Natural killer cell treated with Interleukin-12 subunit alpha and Interleukin-12 subunit beta and Interleukin-15 and Interleukin-18, amount 100 ng/mL, for 72 hours (primary cell): ENCODE measurements at places on chromosomes 4 and X. TPM values are rescaled to one million over a fixed set of nuclear protein-coding genes. Genes with fewer than 3 reads are reported as not detected.

RNF175 gene
- total RNA-seq: not detected

DNA sequence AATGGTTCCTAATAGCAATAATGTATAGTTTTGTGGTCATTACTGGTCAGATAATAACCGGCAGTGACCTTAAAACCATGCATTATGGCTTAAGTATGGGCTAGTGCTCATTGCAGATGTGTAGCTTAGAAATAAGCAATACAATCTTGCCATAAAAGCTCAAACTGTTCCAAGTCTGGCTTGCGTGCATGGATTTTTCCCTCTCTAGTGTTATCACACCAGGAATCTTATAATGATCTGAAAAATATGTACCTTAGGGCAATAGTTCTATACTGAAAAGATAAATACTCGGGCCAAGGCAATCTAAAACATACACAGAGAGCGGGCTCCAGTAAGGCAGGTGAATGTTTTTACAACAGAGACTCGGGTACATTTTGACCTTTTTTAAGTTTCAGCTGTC lies 157.8 kb downstream of the DHX15 start:
- no peaks in the 10 kb centered on the region for H3K36me3 ChIP-seq
- no peak overlapping the region for H3K27ac ChIP-seq
- no peak overlapping the region for H3K4me3 ChIP-seq
- peaks cover 8% of the 10 kb centered on the region for H3K27me3 ChIP-seq

GRCh38 chr4:184669251-184669650 lies 19.7 kb downstream of the PRIMPOL start:
- peak overlapping the region; percentile 91 for H3K4me3 ChIP-seq
- peaks cover 12% of the 10 kb centered on the region for H3K36me3 ChIP-seq
- H3K27me3 ChIP-seq: no peaks in the 10 kb centered on the region
- no peak for DNase-seq

DNA sequence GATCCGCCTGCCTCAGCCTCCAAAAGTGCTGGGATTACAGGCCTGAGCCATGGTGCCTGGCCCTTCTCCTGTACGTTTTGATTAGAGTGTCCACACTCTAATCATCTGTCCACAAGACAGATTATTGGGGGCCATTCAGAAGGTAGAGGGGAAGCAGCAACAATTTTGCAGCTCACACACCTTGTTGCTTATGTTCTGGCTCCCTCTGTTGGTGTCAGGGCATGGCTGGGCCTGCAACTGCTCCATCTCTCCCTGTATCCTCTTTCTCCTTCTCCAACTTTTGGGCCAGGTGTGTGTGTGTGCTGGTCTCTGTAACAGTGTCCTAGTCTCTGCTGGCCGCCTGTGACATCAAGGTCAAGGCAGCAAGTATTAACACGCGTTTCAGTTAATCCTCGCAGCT lies 125.5 kb upstream of the MBNL3 start:
- no peaks in the 10 kb centered on the region for H3K4me1 ChIP-seq
- no peak for DNase-seq
- no peak overlapping the region for H3K27ac ChIP-seq
- H3K27me3 ChIP-seq: peaks cover 18% of the 10 kb centered on the region

DNA sequence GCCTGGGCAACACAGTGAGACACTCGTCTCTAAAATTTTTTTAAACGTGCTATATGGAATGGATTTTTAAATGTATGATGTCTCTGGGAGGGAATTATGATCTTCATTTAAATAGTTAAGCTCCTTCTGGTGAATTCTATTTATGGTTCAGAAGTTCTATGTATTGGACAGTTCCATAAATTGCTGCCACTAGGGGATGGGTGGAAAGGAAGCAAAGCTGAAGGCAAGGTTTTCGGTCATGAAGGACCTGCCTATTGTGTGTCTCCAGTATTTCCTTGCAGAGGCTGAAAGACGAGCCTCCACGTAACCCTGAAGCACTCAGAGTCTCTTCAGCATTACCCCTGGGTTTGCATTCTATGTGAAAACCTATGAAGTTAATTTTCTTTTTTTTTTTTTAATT lies 451.5 kb upstream of the FAT1 start:
- H3K4me3 ChIP-seq: no peak overlapping the region
- H3K27ac ChIP-seq: no peak overlapping the region
- H3K36me3 ChIP-seq: peaks cover 13% of the 10 kb centered on the region

DUX4 gene
- total RNA-seq: not detected

CLGN gene
- 0.26 TPM for total RNA-seq

FBXL5 gene
- 50.5 TPM for total RNA-seq

- H3K4me3 ChIP-seq: no peak overlapping the region
- H3K36me3 ChIP-seq: no peaks in the 10 kb centered on the region
- DNase-seq: no peak
- H3K27ac ChIP-seq: no peak overlapping the region
- no peaks in the 10 kb centered on the region for H3K4me1 ChIP-seq
- no peaks in the 10 kb centered on the region for H3K27me3 ChIP-seq
These were observed 212.2 kb downstream of the LDB2 start for GRCh38 chr4:16686195-16686594.

GRCh38 chrX:10821293-10821692 lies 200.9 kb upstream of the MID1 start:
- H3K36me3 ChIP-seq: no peaks in the 10 kb centered on the region
- H3K4me3 ChIP-seq: no peak overlapping the region
- H3K27me3 ChIP-seq: no peaks in the 10 kb centered on the region
- no peaks in the 10 kb centered on the region for H3K4me1 ChIP-seq

- H3K4me1 ChIP-seq: no peaks in the 10 kb centered on the region
- DNase-seq: no peak
- H3K36me3 ChIP-seq: no peaks in the 10 kb centered on the region
- no peak overlapping the region for H3K27ac ChIP-seq
- H3K4me3 ChIP-seq: no peak overlapping the region
- H3K27me3 ChIP-seq: peaks cover 10% of the 10 kb centered on the region
These were observed 163.1 kb downstream of the SMARCA1 start for GRCh38 chrX:129360175-129360574.

DNA sequence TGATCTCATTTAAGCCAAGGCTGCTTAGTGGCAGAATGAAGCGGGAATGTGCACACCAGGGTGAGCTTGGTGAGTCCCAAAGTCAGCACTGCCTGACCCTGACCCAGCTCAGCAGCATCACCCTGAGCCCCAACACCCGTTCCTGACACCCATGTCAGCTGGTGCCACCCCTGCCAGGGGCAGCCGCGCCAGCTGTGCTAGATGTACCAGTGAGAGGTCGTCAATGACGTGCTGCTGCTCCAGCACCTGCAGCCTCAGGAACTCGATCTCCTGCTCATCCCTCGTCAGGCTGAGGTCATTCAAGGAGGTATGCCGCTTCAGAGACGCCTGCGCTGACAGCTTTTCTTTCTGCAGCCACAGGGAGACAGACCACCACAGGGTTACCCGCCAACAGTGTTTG lies 61.7 kb upstream of the C4orf50 start:
- H3K4me1 ChIP-seq: peaks cover 3% of the 10 kb centered on the region
- no peaks in the 10 kb centered on the region for H3K27me3 ChIP-seq
- DNase-seq: no peak
- H3K4me3 ChIP-seq: no peak overlapping the region
- peaks cover 21% of the 10 kb centered on the region for H3K36me3 ChIP-seq

LRIT3 gene
- 0.73 TPM for total RNA-seq

GRCh38 chrX:136211766-136212556 lies 39.2 kb downstream of the MAP7D3 start:
- no peaks in the 10 kb centered on the region for H3K36me3 ChIP-seq
- DNase-seq: no peak
- no peak overlapping the region for H3K4me3 ChIP-seq
- H3K27me3 ChIP-seq: peaks cover 4% of the 10 kb centered on the region
- no peak overlapping the region for H3K27ac ChIP-seq
- no peaks in the 10 kb centered on the region for H3K4me1 ChIP-seq

DNA sequence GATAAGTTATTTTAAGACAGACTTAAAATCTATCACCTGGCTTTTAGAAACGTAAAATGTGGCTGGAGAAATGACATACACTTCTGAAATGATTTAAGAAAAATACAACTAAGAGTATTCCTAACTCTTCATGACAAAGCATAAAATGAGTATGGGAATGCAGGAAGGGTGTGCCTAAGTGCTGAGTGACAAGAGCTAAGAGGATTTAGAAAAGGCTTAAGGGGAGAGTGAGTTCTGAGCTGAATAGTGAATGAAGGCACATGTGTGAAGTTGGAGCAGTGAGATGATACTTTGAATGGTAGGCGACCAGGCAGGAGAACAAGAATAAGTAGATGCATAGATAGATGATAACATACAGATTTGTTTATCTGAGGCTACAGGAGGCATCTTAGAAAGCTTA lies 458.3 kb upstream of the TENM3 start:
- H3K27me3 ChIP-seq: no peaks in the 10 kb centered on the region
- H3K36me3 ChIP-seq: peaks cover 7% of the 10 kb centered on the region

GRCh38 chrX:119292445-119292844 lies 56.4 kb downstream of the PGRMC1 start:
- H3K4me3 ChIP-seq: no peak overlapping the region
- no peak overlapping the region for H3K27ac ChIP-seq
- peaks cover 31% of the 10 kb centered on the region for H3K27me3 ChIP-seq
- no peaks in the 10 kb centered on the region for H3K4me1 ChIP-seq

GRCh38 chr4:98519268-98519977 lies 139.0 kb downstream of the TSPAN5 start:
- peaks cover 66% of the 10 kb centered on the region for H3K4me1 ChIP-seq
- peak overlapping the region; percentile 9 for H3K27ac ChIP-seq
- no peaks in the 10 kb centered on the region for H3K36me3 ChIP-seq
- no peak for DNase-seq

- H3K4me3 ChIP-seq: no peak overlapping the region
- H3K27me3 ChIP-seq: no peaks in the 10 kb centered on the region
- no peak for DNase-seq
These were observed 30.8 kb downstream of the MRPL1 start for GRCh38 chr4:77893451-77893850.

DNA sequence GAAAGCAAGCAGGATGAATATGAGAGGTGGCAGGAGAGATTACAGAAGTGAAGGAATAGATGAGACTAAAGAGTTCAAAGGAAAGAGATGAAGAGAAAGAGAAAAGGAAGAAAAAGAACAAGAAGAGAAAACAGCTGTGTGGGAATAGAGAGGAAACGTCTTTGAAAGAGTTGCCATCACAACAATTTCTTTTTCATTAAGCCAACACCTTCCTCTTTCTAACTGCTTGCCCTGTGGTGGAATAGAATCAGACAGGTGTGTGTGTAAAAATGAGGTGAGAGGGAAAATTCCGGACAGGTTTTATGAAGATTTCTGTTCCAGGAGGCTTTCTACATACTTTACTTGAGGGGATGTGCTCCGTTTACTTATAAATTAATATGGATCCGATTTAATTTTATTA lies 28.8 kb downstream of the DTHD1 start:
- peaks cover 21% of the 10 kb centered on the region for H3K36me3 ChIP-seq
- H3K27me3 ChIP-seq: no peaks in the 10 kb centered on the region
- H3K27ac ChIP-seq: peak overlapping the region; percentile 74
- H3K4me3 ChIP-seq: peak overlapping the region; percentile 70
- peaks cover 61% of the 10 kb centered on the region for H3K4me1 ChIP-seq
- no peak for DNase-seq

MAGED4B gene
- total RNA-seq: 2.3 TPM

DNA sequence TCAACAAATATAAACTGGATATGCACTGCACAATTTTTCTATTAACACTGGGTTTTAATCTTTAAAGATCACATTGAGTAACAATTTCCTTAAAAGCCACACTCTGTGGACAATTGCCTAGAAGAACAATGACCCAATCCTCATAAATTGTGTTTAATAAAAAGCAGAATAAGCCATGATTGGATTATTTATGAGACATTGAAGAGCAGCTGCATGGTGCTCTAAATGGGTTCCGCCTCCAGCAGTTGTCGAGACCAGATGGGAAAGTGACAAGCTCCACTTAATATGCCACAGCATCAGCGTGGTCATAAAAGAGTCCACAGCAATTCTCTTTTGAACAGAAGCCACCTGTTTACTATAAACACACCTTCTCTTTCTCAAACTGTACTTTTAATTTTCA lies 635.2 kb upstream of the FRG1 start:
- no peaks in the 10 kb centered on the region for H3K36me3 ChIP-seq
- no peaks in the 10 kb centered on the region for H3K27me3 ChIP-seq
- DNase-seq: no peak
- H3K4me1 ChIP-seq: no peaks in the 10 kb centered on the region

DCAF8L2 gene
- total RNA-seq: not detected

FGF16 gene
- total RNA-seq: not detected

DNA sequence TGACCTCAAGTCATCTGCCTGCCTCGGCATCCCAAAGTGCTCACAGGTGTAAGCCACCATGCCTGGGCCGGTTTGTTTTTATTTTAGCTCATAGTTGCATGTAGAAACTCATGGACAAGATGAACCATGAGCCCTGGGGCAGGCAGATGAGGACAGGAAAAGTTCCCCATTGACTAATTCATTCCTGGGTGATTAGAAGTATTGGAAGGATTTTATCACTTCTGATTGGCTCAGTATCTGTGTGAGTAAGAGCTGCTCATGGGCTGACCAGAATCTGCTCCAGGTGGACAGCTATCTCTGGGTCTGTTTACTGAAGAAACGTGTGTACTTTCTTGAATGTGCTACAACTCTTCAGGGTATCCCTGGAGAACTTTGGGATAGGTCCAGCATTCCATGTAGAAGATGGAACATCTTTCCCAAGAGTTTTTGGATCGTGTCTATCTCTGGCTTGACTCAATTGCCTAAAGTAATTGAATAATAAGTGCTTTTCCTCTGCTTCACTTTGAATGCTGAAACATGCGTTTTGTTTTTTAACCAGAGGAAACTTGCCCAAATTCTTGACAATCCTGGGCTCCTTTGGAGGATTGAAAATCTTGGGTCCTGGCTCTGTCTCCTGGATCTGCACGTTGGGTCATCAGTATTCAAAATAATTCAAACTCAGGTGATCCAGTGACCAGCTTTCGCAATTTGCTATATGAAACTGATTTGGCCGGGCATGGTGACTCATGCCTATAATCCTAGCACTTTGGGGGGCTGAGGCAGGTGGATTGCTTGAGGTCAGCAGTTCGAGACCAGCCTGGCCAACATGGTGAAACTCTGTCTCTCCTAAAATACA lies 88.6 kb upstream of the DHRSX start:
- H3K27ac ChIP-seq: no peak overlapping the region
- DNase-seq: no peak
- peaks cover 9% of the 10 kb centered on the region for H3K27me3 ChIP-seq
- no peaks in the 10 kb centered on the region for H3K36me3 ChIP-seq
- no peak overlapping the region for H3K4me3 ChIP-seq
- H3K4me1 ChIP-seq: no peaks in the 10 kb centered on the region

DNA sequence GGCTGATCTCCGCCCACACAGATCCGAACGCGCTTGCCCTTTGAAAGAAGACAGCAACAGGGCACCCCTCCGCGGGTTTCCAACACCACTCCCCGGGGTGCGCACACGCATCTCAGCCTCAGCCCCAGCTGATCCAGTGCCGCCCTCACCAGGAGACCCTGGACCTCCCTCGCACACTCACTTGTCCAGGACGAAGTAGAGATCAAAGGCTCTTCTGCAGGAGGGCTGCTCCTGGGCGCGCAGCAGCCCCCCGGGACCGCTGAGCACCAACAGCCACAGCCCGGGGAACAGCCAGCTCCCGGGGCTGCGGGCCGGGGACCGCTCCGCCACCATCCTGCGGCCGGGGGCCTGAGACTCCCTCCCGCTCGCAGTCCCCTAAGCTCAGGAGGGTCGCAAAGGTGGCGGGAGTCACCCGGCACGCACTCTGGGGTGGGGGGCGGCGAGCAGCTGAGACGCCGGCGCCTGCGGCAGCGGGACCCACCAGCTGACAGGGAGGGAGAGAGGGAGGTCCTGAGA lies 743 bp downstream of the ANTXR2 start:
- H3K27me3 ChIP-seq: peaks cover 2% of the 10 kb centered on the region
- peak overlapping the region; percentile 83 for H3K27ac ChIP-seq
- DNase-seq: peak; percentile 62
- peaks cover 19% of the 10 kb centered on the region for H3K36me3 ChIP-seq

CT55 gene
- not detected for total RNA-seq

- H3K27me3 ChIP-seq: peaks cover 6% of the 10 kb centered on the region
- no peak overlapping the region for H3K4me3 ChIP-seq
- no peak for DNase-seq
- H3K4me1 ChIP-seq: no peaks in the 10 kb centered on the region
These were observed 93.5 kb upstream of the UCP1 start for GRCh38 chr4:140662082-140662869.
